ENCODE measurements at places on chromosomes 12 and 14.

DNA sequence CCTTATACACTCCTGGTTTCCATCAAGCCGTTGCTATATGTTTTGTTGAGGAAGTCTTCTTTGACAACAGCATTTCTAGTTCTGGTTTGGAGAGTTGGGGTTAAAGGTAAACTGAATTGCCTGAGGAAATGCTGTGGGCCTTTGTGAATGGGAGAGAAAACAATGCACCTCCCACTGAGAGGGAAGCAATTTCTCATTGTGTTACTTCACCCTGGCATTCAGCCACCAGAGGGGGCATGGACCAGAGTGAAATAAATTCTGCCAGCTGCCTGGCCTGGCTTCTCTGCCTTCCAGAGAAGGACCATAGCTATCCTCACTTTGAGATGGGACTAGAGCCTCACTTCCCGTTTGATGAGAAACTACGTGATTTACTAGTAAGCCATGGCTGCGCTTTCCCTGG is 475.3 kb downstream of the EGLN3 start:
- no peak overlapping the region for H3K27ac ChIP-seq
- peak overlapping the region; percentile 17 for H3K4me3 ChIP-seq
- H3K36me3 ChIP-seq = no peaks in the 10 kb centered on the region

DNA sequence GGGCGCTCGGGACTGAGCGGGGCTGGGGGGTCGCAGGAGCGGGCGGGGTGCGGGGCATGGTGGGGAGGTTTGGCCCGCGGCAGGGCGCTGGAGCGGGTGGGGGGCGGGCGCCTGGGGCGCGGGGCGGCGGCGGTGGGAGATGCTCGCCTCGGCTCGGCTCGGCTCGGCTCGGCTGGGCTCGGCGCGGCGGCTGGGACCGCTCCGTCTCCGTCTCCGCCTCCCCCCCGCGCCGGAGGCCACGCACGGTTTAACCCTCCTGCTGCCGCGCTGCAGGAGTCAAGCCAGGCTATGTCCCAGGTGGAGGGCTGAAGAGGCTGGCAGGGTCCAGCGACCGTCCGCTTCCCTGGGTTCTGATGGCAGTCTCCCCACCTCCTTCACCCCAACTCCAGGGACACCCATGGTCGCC is at the start of gene PIANP:
PIANP (minus strand) TSS at position 170 of the 406 bp plus-strand sequence. CDS start 2,754 bp downstream, outside the sequence.
- H3K27me3 ChIP-seq = peaks cover 71% of the 10 kb centered on the region
- peak within 1 kb of the TSS; percentile 86 for H3K4me3 ChIP-seq
- H3K27ac ChIP-seq = no peak within 1 kb of the TSS
- no peaks in the 10 kb centered on the region for H3K36me3 ChIP-seq

DNA sequence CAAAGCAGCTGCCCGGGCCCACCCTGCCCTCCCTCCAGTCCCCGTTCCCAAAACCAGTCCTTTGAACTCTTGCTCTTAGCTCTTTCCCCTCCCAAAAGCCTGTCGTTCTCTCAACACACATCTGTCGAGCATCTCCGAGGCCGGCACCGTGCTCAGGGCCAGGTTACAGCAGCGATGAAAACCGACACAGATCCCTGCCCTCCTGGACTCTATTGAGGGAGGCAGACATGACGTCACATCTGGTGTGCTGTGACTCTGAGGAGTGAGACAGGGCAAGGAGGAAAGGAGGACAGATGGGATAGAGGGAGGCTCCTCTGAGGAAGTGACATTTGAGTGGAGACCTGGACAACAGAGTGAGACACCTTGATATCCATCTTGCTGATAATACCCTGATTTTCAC is 34.6 kb upstream of the PWP1 start:
- no peak for DNase-seq
- no peak overlapping the region for H3K27ac ChIP-seq
- H3K4me3 ChIP-seq = no peak overlapping the region
- peaks cover 5% of the 10 kb centered on the region for H3K4me1 ChIP-seq

GRCh38 chr12:71972441-71973074 is 33.9 kb downstream of the TPH2 start:
- H3K36me3 ChIP-seq = no peaks in the 10 kb centered on the region
- H3K27ac ChIP-seq = no peak overlapping the region
- H3K27me3 ChIP-seq = no peaks in the 10 kb centered on the region
- H3K4me1 ChIP-seq = no peaks in the 10 kb centered on the region

DNA sequence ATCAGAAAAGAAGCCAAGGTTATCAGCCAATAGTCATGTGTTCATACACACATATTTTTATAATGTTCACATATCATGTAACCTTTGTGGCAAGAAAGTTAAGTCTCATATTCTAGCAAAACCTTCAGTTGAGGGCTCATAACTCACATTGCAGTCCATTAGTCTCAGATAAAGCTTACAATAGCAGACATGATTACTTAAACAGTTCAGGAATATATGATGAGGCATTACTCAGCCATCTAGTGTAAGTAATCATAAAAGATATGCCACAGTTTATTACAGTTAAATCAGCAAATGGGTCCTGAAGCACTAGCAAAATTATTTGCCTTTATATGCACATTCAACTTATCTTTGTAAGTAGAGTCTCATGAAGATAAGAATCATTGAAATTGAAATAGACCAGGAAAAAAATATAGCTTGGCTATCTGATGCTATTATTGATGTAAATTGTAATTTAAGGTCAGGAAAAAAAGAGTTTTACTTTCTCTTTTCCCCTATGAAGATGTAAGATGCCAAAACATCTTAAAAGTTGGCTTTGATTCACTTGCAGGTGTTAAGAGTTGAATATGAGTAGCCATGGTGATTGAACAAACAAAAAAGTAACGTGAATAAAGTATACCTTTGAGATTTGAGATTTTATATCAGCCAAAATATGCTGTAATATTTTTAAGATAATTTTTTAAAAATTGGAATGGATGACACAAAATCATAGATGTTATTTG is 537.0 kb downstream of the SLC6A15 start:
- no peaks in the 10 kb centered on the region for H3K36me3 ChIP-seq
- no peaks in the 10 kb centered on the region for H3K27me3 ChIP-seq
- H3K4me3 ChIP-seq = no peak overlapping the region
- no peaks in the 10 kb centered on the region for H3K4me1 ChIP-seq
- H3K27ac ChIP-seq = no peak overlapping the region
- DNase-seq = no peak

DNA sequence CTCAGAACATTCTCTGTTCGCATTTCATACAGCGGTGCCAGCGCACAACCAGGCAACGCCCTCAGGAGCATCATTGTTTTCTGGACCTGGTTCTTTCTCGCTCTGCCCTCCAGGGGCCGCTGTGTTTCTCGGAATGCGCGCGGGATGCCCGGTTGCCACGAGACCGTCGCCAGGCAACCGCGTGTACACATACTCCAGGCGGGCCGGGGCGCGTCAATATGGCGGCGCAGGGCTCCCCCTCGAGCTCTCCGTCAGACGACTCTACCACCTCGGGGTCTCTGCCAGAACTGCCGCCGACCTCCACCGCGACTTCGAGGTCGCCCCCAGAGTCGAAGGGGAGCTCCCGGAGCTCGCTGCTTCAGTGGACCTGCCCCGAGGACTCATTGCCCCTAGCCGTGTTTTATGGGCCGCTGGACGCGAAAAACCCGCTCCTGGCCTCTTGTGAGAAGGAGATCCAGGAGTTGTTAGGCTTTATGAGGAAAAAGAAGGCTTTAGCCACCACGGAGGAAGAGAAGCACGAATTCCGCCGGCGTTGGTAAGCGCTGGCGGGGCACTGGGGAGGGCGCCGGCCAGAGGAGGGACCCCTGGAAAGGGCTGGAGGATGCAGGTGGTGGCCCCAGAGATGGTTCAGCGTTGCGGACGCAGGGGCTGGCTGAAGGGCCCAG is at the start of gene CFAP54:
CFAP54 (plus strand) TSS at position 186 of the 665 bp plus-strand sequence; CDS start at position 219, 33 bp downstream.
- H3K27me3 ChIP-seq = peaks cover 8% of the 10 kb centered on the region
- peak within 1 kb of the TSS; percentile 97 for H3K4me3 ChIP-seq
- peak within 1 kb of the TSS; percentile 97 for H3K27ac ChIP-seq

DNA sequence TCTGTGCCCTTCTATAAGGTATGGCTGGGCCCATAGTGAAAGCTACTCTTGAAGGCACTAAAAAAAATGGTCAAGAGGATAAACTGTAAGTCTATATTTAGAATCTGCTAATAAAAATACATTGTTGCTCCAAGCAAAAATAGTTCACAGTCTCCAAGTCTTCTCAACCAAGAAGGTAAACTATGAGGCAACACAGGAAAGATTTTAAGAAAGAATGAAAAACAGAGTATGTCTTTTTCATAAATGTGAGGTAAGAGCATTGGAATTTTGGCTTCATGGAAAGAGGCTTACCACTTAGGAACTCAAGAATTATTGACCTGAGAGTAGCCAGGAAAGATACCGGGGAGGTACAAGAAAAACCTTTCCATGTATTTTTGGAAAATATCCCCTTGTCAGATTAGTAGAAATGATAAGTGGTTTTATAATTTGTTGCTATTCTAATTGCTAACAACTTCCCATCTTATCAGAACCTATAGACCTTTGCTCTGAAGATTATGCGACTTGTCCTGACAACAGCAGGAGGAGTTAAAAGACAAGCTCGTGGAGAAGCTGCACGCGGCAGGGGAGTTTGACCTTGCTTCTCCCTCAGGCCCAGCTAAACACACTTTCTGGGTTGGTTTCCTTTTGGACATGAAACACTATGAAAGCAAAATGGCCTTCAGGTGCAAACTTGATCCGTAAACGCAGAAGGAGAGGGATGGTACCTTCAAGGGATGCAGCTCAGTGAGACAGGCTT is 238.1 kb downstream of the FOXN3 start:
- peaks cover 7% of the 10 kb centered on the region for H3K36me3 ChIP-seq
- H3K27ac ChIP-seq = peak overlapping the region; percentile 10
- H3K4me1 ChIP-seq = no peaks in the 10 kb centered on the region
- H3K27me3 ChIP-seq = no peaks in the 10 kb centered on the region

DNA sequence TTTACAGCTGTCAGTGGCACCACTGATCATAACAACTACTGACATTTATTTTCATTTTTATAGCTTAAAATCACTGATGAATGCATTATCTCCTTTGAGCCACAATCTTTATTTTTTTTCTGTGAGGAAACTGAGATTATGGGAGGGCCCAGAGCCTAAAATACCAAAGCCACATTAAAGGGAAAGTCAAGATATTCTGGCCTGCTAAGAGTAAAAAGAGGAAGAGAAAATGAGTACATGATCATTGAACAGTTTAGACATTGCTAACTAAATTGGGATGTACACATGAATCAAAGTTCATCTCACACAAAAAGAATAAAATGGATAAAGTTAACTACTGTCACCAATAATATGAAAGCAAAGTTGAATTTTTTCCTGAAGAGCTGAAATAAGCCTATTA is 170.5 kb upstream of the GARIN2 start:
- peaks cover 4% of the 10 kb centered on the region for H3K4me1 ChIP-seq
- no peaks in the 10 kb centered on the region for H3K36me3 ChIP-seq
- H3K27me3 ChIP-seq = no peaks in the 10 kb centered on the region
- H3K4me3 ChIP-seq = no peak overlapping the region
- no peak overlapping the region for H3K27ac ChIP-seq

DNA sequence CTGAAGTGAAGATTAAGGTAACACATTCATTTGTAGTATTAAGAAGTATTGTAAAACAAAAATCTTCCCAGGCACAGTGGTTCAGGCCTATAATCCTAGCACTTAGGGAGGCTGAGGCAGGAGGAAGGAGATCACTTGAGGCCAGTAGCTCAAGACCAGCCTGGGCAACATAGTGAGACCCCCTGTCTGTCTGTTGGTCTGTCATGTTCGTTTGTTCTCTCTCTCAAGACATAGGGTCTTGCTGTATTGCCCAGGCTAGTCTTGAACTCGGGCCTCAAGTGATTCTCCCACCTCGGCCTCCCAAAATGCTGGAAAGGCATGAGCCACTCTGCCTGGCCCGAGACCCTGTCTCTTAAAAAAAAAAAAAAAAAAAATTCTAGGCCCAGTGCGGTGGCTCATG is 6.7 kb downstream of the TULP3 start:
- peaks cover 26% of the 10 kb centered on the region for H3K4me1 ChIP-seq
- no peak overlapping the region for H3K27ac ChIP-seq
- no peak for DNase-seq

DNA sequence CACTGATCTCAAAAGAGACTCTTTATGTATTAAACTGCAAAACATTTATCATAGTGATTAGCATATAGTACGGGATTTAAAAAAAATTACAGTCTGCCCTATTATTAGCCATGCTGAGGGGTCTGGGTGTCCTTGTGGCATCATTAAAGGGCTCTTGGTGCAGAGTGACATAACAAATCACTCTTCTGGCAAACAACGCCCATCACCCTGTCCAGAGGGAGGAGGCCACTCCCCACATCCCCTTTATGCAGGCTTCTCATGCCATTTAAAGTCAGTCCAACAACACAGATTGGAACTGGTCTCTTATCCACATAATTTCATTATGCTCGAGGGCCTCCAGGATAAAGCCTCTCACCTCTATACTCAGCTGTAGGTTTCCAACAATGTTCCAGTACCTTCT is 51.1 kb downstream of the TMTC1 start:
- H3K4me3 ChIP-seq = no peak overlapping the region
- no peak overlapping the region for H3K27ac ChIP-seq
- no peak for DNase-seq
- H3K4me1 ChIP-seq = no peaks in the 10 kb centered on the region
- H3K27me3 ChIP-seq = no peaks in the 10 kb centered on the region

GRCh38 chr12:45291518-45291917 is 75.6 kb downstream of the ANO6 start:
- H3K27ac ChIP-seq = no peak overlapping the region
- H3K27me3 ChIP-seq = no peaks in the 10 kb centered on the region
- no peak for DNase-seq

GRCh38 chr14:63203618-63204406 is 431 bp upstream of the RHOJ start:
- no peaks in the 10 kb centered on the region for H3K27me3 ChIP-seq
- H3K27ac ChIP-seq = no peak overlapping the region

GRCh38 chr12:20351406-20351805 is 16.9 kb upstream of the PDE3A start:
- DNase-seq = no peak
- H3K36me3 ChIP-seq = no peaks in the 10 kb centered on the region
- H3K4me3 ChIP-seq = no peak overlapping the region
- H3K4me1 ChIP-seq = peaks cover 4% of the 10 kb centered on the region

DNA sequence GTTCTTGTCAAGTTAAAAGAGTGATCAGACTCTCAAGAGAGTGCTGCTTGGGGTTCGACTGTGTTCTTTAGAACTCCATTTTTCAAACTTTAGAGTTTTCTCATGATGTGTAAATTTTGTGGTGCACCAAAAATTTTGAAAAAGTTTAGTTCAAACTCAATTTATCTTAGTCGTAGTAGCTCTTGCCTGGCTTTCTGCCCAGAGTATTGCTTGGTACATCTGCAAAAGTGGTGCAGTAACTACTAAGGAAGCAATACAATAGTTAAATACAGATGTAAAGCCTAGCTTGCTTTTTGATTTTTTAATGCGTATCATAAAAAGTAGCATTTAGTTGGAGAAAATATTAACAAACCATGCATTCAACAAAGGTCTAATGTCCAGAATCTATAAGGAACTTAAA is 9.5 kb upstream of the CCDC91 start:
- H3K36me3 ChIP-seq = no peaks in the 10 kb centered on the region
- no peak overlapping the region for H3K27ac ChIP-seq
- no peak overlapping the region for H3K4me3 ChIP-seq
- peaks cover 6% of the 10 kb centered on the region for H3K4me1 ChIP-seq

DNA sequence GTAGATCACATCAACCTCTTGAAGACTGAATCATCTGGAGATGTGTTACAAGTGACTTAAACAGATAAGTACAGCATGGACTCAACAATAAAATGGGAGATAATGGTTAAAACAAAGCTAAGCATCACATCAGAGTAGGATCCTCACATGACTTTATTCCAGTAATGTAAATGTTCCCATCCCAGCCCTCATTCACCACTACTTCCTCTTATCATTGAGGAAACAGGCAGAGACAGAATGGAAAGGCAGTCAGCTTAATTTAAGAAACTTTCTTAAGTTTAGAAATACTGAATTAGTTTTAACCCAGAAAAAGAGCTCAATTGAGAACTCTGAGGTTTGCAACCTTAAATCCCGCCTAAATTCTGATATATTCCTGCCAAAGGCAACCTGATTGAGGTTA is 1.2 kb upstream of the ALG10 start:
- no peak overlapping the region for H3K27ac ChIP-seq
- H3K4me3 ChIP-seq = no peak overlapping the region
- H3K36me3 ChIP-seq = no peaks in the 10 kb centered on the region
- DNase-seq = no peak

All from neural crest cell (in vitro differentiated cells).